H54 (cell line): ENCODE measurements at places on chromosomes 1 and 21.
A peak's percentile ranks its signal among the peaks of the same experiment; 100 is the strongest.

DNA sequence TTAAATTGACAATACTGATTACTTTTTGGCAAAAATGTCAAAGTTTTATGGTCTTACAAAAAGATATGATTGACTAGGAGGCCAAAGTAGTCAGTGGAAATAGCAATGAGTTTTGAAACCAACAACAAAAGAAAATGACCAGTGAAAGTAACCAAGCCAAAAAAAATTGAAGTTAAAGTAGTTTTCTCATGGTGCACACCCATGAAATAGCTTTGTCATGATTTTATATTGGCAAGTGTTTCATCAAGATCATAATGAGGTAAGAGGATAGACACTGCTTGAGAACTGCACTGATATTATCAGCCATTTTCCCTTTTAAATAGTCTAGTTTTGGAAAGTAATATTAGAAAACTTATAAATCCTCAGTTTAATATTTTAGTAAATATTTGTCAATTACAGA, 206.2 kb upstream of the ADAMTS5 start:
- no peak for DNase-seq

DNA sequence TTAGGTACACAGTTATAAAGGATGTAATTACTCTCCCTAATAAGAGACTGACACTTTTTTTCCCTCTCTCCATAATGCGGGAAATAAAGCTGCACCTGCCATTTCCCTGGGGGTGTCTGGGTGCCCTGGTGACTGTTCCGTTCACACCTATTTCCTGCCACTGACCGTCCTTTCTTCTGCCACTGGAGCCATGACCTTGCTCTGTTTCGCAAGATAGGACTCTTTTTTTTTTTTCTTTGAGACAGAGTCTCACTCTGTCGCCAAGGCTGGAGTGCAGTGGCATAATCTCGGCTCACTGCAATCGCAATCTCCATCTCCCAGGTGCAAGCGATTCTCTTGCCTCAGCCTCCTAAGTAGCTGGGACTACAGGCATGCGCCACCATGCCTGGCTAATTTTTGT, 66.1 kb upstream of the SERBP1 start:
- DNase-seq, result no peak

DNA sequence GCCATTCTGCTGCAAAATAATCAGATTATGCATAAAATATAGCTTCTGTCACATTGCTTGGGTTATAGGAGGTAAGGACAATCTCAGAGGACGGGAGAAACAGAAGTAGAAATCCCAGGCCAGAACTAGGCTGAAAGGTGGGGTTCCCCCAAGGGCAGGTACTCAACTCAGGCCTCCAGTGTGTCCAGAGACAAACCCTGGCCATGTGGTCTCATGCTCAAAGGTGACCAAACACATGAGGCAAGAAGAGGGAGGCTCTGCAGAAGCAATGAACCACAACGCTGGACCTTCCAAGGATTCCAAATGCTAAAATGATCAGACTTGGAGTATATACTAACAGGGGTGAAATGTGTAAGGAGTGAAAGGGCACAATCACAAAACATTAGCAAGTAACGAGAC, 103.8 kb downstream of the DMRTB1 start:
- DNase-seq, result no peak

DNA sequence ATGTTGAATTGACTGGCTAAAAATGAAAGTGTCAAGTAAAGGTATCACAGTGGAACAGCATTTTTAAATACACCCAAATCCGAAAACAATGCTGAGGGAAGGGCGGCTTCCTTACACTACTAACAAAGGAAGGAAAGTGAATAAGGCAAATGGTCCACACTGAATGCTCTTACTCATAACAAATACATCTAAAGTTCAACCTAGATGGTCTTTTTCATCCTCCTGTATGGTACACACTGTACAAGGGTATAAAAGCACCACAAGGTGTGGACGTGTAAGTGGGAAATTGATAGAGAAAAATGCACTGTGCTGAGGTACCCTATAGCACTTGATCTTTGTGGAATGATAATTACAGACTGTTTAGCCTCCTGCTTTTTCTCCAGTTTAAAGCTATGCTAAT, 7.1 kb upstream of the PALMD start:
- DNase-seq, result no peak

DNA sequence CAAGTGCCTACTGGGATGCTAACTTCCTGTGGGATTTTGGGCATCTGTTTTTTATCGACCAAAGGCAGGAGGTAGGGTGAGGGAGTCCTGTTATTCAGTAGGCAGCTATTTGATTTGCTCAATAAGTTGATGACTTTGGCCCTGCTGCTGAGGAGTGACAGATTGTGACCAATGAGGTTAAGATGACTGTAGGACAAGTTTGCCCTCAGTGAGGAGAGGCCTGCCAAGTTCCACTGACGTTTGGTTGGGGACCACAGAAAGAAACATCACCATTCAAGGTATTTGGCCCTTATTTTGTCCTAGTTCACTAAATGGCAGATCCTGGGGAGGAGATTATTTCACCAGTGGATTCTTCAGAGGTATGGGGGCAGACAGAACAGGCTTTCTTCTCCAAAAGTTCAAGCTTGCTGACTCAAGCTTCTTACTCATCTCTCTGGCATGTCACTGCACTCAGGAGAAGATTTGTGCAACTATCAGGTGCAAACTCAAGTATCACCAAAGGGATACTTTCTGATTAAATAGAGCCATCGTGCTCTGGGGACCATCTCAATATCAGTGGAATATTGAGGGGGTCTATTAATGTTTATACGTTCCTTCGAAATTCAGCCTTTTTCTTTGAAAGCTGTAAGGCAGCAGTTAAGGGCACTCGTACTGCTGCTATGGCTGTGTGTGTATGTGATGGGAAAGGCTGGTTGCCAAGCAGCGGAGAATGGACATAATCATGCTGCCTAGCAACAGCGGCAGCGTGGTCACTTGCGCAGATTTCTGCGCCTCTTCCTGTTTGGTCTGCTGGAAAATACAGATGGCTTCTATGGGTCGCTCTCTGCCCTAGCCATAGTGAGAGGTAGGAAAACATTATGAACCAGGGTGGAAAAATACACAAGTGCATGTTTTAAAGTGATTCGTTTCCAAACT, 78.7 kb downstream of the PBX1 start:
- DNase-seq, result peak; percentile 65

GRCh38 chr1:2555634-2556276, 416 bp upstream of the TNFRSF14 start:
- no peak for DNase-seq

DNA sequence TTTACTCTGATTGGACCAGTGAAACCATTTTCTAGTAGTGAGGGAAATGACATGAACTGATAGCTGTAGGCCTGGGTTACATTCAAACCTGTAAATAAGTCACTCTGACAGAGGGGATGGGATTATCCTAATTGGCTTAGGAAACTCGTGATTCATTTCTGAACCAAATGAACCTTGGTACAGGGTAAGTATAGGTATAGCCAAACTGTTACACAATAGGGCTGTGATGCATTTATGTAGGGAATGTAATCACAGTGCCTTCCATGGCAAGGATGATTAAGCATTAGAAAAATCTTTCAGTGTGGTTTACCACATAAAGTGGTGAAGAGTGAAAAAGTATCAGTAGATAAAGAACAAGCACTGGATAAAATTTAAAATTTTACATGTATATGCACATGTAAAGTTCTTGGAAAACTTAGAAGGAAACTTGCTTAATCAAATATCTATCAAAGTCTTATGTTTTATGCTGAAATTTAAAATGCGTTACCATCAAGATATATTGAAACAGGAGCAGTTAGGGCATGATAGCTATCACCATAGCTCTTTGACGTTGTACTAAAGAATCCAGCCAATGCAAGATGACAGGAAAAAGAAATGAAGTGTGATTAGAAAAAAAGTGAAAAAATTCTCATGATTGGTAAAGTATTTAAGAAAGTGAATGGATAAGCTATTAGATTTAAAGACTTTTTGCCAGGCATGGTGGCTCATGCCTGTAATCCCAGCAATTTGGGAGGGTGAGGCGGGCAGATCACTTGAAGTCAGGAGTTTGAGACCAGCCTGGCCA, 63.0 kb downstream of the RABGAP1L start:
- peak; percentile 5 for DNase-seq

GRCh38 chr1:117633423-117633822, 27.6 kb downstream of the TENT5C start:
- DNase-seq, result no peak

DNA sequence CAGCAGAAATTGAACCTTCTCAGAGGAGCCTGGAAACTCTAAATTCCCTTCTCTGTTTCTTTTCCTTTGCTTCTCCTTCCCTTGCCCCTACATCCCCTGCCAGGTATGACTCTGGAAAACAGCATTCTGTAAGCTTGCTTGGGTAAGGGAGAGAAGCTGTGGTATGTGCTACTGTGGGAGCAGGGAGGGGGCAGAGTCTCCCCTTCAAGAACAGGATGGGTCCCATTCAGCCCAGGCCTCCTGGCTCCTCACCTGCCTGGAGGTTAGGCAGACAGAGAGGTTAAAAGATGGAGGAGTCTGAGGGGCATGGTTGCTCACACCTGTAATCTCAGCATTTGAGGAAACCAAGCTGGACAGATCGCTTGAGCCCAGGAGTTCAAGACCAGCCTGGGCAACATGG, 40.6 kb upstream of the UBE2U start:
- DNase-seq, result no peak

GRCh38 chr1:165539306-165539705, 4.5 kb upstream of the LRRC52 start:
- DNase-seq, result no peak

GRCh38 chr1:75265792-75266191, 131.6 kb downstream of the LHX8 start:
- DNase-seq, result no peak

DNA sequence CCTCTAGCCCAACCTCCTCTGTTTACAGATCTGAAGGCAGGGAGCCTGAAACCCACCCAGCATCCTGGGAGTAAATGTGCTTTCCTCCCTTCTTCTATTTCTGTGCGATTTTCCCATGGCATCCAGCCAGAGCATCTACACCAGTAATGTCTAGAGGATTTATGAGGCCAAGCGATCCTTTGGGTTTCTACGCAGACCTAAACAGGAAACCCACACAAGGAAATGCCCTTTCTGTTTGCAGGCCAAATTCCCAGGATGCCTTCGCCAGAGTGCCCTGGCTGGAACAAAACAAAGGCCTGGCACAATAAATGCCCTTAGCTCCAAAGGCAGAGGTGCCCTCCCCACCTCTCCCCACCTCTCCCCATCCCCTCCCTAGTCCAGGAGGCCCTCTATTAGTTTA, 110.5 kb upstream of the CDC42BPA start:
- DNase-seq, result no peak

DNA sequence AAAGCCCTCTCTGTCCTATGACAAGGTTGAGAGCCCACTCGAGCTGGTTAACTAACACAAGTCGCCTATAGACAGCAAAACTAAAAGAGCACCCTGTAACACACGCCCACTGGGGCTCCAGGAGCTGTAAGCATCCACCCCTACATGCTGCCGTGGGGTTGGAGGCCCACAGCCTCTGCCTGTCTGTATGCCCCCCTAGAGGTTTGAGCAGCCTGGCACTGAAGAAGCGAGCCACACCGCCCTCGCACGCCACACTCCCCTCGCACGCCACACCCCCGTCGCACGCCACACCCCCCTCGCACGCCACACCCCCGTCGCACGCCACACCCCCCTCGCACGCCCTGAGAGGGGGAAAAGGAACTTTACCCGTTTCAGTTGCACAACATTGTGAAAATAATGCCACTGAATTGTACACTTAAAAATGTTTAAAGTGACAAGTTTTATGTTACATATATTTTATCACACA, 13.2 kb upstream of the HMGCL start:
- peak; percentile 33 for DNase-seq

DNA sequence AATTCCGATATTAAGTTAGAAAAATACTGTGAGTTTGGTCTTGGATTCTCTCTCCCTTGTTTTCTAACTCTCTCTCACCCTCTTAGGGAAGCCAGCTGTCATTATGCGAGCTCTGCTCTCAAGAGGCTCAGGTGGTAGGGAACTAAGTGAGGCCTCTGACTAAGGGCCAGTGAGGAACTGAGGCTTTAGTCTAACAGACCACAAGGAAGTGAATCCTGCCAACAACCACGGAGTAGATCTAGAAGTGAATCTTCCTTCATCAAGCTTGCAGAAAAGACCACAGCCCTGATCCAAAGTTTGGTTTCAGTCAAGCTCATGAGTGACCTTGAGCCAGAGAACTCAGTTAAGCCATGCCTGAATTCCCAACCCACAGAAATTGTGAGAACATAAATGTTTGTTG, 180.1 kb upstream of the PRMT6 start:
- no peak for DNase-seq

- no peak for DNase-seq
These were observed 3.3 kb downstream of the MGST3 start for GRCh38 chr1:165634154-165634921.

DNA sequence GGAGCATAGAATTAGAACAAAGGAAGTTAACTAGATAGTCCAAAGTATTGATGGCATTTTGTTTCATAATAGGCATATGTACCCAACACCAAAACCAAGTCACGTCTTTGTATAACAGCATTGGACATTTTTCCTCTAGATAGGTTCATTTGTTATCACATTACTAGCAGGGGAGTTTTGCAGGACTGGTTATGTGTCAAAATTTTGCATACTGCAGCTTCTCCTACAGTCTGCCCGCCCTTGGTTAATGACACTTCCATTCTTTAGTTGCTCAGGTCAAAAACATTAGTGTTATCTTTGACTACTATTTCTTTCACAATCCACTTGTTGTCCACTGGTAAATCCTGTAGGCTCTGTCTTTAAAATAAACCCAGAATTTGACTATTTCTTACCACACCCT, 8.9 kb downstream of the CAPZA1 start:
- no peak for DNase-seq

GRCh38 chr1:61332196-61332753, 249.9 kb downstream of the NFIA start:
- no peak for DNase-seq

GRCh38 chr1:30615816-30616590, 107.4 kb downstream of the MATN1 start:
- DNase-seq, result no peak

- DNase-seq, result peak; percentile 49
These were observed 122.1 kb upstream of the KAZN start for GRCh38 chr1:14476170-14476955.

GRCh38 chr21:40638466-40639251, 208.3 kb downstream of the DSCAM start:
- no peak for DNase-seq

DNA sequence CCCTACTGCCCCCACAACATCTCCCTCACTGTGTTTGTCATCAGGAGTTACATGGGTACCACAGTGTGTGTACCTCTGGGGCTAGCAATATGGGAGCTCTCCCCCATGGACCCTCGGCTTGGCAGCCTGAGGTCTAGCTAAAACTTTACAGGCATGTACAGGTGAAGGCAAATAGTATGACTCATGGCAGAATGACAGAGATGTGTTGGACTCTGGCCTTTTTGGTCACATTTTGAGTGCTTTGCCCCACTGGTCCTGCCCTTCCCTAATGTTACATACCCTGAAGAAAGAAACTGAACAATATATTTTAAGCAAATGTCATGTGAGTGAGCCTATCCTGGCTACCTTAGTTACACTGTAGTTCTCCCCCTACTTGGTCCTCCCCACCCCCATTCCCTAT, 124.0 kb downstream of the NGF start:
- DNase-seq, result no peak

GRCh38 chr1:80153762-80154161, 1147.2 kb upstream of the ADGRL4 start:
- DNase-seq, result no peak

- no peak for DNase-seq
These were observed 133.2 kb upstream of the BARHL2 start for GRCh38 chr1:90850181-90850897.

- no peak for DNase-seq
These were observed 255.1 kb downstream of the FGGY start for GRCh38 chr1:59552007-59552406.
